ENCODE measurements at places on chromosomes 12 and 14. TPM values are rescaled to one million over a fixed set of nuclear protein-coding genes. Genes with fewer than 3 reads are reported as not detected.

KLRC3 gene
- polyA plus RNA-seq: not detected

LBHD2 gene
- not detected for polyA plus RNA-seq

OR4K1 gene
- polyA plus RNA-seq: not detected

FSCB gene
- polyA plus RNA-seq: not detected

ACOT6 gene
- polyA plus RNA-seq: not detected

CLEC2A gene
- polyA plus RNA-seq: not detected

GRCh38 chr12:49369411-49370145 is 2.3 kb downstream of the SPATS2 start:
- no peaks in the 10 kb centered on the region for H3K27me3 ChIP-seq
- H3K36me3 ChIP-seq: no peaks in the 10 kb centered on the region
- H3K27ac ChIP-seq: peak overlapping the region; percentile 32

DNA sequence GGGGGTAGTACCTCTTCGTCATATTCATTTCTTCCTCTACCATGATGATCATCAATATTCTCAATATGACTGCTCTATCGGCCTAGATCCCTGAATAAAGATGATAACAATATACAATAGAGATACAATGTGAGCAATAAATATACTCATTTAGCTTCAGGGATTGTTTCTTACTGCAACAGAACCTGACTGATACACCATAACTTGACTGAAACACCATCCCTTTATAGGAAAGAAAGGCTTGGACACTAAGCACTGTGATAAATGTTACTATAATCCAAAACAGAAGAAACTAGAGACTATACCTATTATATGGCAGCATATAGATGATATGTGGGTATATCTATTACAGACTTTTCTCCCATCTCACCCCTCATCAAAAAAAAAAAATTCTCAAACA is 1.2 kb upstream of the RHOJ start:
- no peak overlapping the region for H3K4me3 ChIP-seq
- no peaks in the 10 kb centered on the region for H3K4me1 ChIP-seq
- peaks cover 4% of the 10 kb centered on the region for H3K27me3 ChIP-seq
- no peak for DNase-seq
- H3K27ac ChIP-seq: no peak overlapping the region

- no peak for DNase-seq
- no peaks in the 10 kb centered on the region for H3K27me3 ChIP-seq
- H3K4me3 ChIP-seq: no peak overlapping the region
- peaks cover 46% of the 10 kb centered on the region for H3K4me1 ChIP-seq
- H3K27ac ChIP-seq: no peak overlapping the region
Measured at GRCh38 chr12:11693067-11693466, 43.6 kb downstream of the ETV6 start.

GRCh38 chr14:73877790-73878189 is 8.9 kb upstream of the ZNF410 start:
- H3K4me1 ChIP-seq: no peaks in the 10 kb centered on the region
- no peak for DNase-seq
- no peaks in the 10 kb centered on the region for H3K36me3 ChIP-seq

DNA sequence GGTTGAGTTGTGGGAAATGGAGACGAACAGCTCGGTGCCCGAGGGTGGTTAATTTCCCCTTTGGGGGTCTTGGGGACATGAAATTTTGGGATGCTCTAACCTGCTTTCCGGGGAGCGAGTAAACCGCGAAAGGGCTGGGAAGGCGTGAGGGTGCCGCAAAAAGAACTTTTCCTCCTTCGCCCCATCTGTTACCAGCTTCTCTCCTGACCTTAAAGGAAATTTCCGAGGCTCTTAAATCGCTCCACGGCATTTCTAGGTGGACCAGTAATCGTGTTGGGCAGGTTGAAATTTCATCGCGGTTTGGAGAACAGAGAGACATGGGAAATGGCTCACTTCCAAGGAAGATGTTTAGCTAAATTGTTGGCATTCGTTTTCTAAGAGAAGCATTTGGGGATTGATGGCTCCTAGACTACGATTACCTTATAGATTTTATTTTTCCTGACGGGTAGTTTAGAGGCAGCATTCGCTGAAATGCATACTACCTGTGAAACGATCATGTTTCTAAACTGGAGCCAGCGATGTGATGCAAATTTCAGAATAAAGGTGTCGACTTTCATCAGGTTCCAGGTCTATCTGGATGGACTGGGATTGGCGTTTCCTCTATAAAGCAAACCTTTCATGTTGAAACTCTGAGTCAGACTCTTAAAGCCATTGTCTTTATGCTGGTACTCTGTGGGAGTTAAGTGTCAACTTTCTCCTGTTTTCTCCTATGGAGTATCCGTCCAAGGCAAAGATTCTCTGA is 414.5 kb downstream of the PCNX1 start:
- peak overlapping the region; percentile 97 for H3K4me3 ChIP-seq
- H3K4me1 ChIP-seq: peaks cover 51% of the 10 kb centered on the region
- H3K27me3 ChIP-seq: no peaks in the 10 kb centered on the region
- peak overlapping the region; percentile 92 for H3K27ac ChIP-seq

GRCh38 chr12:74732826-74733225 is 195.2 kb downstream of the ATXN7L3B start:
- no peak overlapping the region for H3K27ac ChIP-seq
- no peaks in the 10 kb centered on the region for H3K36me3 ChIP-seq
- H3K27me3 ChIP-seq: no peaks in the 10 kb centered on the region

DNA sequence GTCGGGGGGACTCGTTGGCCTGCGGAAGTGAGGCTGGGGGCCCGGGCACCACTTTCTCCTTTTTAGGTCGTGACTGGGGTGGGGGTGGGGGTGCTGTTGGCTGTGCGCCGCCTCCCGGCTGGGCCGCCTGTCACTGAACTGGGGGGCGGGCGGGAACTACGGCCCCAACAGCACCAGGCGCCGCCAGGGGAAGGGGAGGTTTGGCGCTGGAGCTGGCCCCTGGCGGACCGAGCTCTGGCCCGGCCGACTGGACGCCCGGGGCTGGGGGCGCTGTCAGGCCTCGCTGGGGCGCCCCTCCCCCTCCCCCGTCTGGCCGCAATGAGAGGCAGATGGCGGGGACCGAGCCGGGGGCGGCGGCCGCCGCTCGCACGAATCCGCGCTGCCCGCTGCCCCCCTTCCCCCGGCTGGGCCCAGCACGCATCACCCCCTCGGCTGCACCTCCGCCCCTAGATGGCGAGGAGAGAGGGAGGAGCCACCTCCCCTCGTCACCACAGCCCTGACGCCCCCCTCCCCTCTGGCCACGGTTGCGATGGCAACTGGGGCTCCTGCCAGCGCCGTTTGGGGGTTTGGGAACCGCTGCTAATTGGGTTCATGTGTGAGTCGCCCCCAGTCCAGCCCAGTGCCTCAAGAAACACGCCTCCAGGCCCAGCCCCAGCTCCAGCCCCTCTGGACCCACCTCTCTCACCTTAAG is 723 bp downstream of the NFATC4 start:
- peak overlapping the region; percentile 82 for H3K27ac ChIP-seq
- no peaks in the 10 kb centered on the region for H3K36me3 ChIP-seq
- peak; percentile 70 for DNase-seq
- H3K27me3 ChIP-seq: no peaks in the 10 kb centered on the region
- peaks cover 35% of the 10 kb centered on the region for H3K4me1 ChIP-seq
- H3K4me3 ChIP-seq: peak overlapping the region; percentile 90

GRCh38 chr14:32985866-32986265 is 47.2 kb downstream of the NPAS3 start:
- no peaks in the 10 kb centered on the region for H3K36me3 ChIP-seq
- DNase-seq: no peak
- H3K4me3 ChIP-seq: no peak overlapping the region
- no peaks in the 10 kb centered on the region for H3K4me1 ChIP-seq
- H3K27ac ChIP-seq: no peak overlapping the region

DNA sequence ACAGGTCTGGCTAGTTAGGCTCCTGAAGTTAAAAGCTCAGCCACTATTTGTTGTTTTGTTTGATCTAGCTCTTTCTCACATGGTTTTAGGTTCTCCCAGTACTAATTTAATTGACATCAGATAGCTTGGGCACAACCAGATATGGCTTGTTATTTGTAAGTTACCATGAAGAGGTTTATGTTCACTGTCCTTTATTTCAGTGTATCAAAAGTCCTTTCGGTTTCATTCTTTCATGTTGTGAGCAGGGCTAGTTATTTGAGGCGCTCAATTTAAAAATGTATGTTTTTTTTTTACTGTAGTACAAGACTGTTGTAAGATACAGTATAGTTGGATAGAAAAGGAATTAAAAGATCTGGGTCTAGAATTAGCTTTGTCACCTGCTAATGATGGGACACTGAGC is 7.0 kb downstream of the GPX2 start:
- no peak overlapping the region for H3K27ac ChIP-seq
- peaks cover 15% of the 10 kb centered on the region for H3K36me3 ChIP-seq
- no peak overlapping the region for H3K4me3 ChIP-seq
- H3K27me3 ChIP-seq: no peaks in the 10 kb centered on the region
- peaks cover 17% of the 10 kb centered on the region for H3K4me1 ChIP-seq

DNA sequence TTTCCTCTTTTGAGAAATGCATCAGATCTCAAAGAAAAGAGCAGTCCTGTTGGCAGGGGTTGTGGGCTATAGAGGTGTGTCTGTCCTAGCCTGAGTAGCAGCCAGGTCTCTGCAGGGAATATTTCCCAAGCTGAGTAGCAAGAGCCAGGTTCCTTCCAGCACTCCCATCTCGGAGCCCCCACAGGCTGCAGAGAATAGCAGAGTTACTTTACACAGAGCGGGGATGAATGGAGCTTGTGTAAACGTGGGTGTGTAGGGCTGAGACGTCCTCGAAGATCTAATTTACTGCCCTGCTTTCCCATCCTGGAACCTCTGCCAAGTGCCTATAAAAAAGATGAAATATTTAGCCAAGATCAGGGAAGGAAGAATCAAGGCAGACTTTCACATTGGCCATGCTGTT is 156.6 kb downstream of the TSPAN9 start:
- no peak for DNase-seq
- no peak overlapping the region for H3K4me3 ChIP-seq

DNA sequence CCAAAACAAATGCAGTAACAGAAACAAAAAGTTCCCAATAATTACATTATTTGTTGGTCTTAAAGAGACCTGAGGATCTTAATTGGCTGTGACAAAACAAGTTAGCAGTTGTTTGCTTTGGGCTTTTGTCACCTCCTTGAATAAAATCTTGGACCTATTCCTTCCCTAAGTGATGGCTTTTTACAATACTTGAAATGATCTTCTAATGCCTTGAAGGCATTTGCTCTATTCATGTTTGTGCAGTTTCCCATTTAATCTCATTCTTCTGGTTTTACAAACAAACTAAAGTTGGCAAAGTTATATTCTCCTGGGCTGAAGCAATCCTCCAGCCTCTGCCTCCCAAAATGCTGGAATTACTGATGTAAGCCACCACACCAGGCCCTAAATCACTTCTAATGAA is 98.8 kb downstream of the OSBPL8 start:
- no peak for DNase-seq
- no peak overlapping the region for H3K27ac ChIP-seq
- H3K36me3 ChIP-seq: no peaks in the 10 kb centered on the region
- H3K27me3 ChIP-seq: no peaks in the 10 kb centered on the region

- peaks cover 22% of the 10 kb centered on the region for H3K4me1 ChIP-seq
- peaks cover 8% of the 10 kb centered on the region for H3K36me3 ChIP-seq
- peak overlapping the region; percentile 87 for H3K27ac ChIP-seq
- peak overlapping the region; percentile 96 for H3K4me3 ChIP-seq
Measured at GRCh38 chr12:120711411-120711810, 1.2 kb downstream of the UNC119B start.

DNA sequence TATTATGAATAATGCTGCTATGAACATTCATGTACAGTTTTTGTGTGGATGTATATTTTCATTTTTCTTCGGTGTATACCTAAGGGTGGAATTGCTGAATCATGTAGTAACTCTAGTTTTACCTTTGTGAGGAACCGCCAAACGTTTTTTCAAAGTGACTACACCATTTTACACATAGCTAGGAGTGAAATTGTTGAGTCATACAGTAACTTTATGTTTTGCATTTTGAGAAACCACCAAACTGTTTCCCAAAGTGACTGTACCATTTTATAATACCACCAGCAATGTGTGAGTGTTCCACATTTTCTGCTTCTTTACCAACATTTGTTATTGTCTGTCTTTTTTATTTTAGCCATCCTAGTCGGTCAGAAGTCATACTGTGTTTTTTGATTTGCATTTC is 3.1 kb upstream of the TPH2 start:
- peaks cover 6% of the 10 kb centered on the region for H3K4me1 ChIP-seq
- H3K4me3 ChIP-seq: no peak overlapping the region
- H3K36me3 ChIP-seq: no peaks in the 10 kb centered on the region
- no peak for DNase-seq

- peaks cover 6% of the 10 kb centered on the region for H3K36me3 ChIP-seq
- peaks cover 74% of the 10 kb centered on the region for H3K27me3 ChIP-seq
- peak; percentile 31 for DNase-seq
- no peak overlapping the region for H3K27ac ChIP-seq
- H3K4me1 ChIP-seq: peaks cover 23% of the 10 kb centered on the region
Measured at GRCh38 chr12:47900131-47901062, 4.4 kb downstream of the VDR start.

- H3K27ac ChIP-seq: no peak overlapping the region
- H3K36me3 ChIP-seq: no peaks in the 10 kb centered on the region
- H3K27me3 ChIP-seq: peaks cover 35% of the 10 kb centered on the region
- peaks cover 32% of the 10 kb centered on the region for H3K4me1 ChIP-seq
- no peak for DNase-seq
Measured at GRCh38 chr14:21066882-21067502, 3.1 kb upstream of the ARHGEF40 start.

DNA sequence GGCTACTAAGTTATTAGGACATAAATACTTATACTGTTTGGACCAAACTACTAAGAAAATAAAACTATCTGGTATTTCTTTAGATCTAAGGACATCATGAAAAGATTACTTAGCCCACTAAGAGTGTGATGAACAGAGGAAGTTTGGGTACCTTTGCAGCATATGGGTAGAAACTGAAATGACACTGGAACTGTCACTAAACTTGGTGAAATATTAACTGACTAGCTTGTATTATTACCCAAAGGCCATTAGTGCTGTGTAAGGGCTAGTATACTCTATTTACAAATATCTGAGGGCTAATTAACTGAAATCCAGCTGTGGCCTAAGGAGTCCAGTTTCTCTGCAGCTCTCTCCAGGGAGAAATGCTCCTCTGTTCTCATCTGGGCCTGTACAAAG is 45.5 kb downstream of the PAWR start:
- no peak overlapping the region for H3K27ac ChIP-seq
- DNase-seq: no peak
- H3K27me3 ChIP-seq: no peaks in the 10 kb centered on the region
- H3K4me3 ChIP-seq: no peak overlapping the region

GRCh38 chr12:105212438-105212837 is 23.5 kb downstream of the APPL2 start:
- no peak overlapping the region for H3K27ac ChIP-seq
- H3K27me3 ChIP-seq: no peaks in the 10 kb centered on the region
- DNase-seq: no peak
- H3K4me1 ChIP-seq: no peaks in the 10 kb centered on the region
- H3K36me3 ChIP-seq: peaks cover 45% of the 10 kb centered on the region

Data from naive B cell (primary cell).